Glomerular endothelial cell (primary cell): ENCODE measurements at places on chromosomes 2 and 18. TPM values are rescaled to one million over a fixed set of nuclear protein-coding genes. Genes with fewer than 3 reads are reported as not detected.

GRCh38 chr2:70553334-70553583, 367 bp downstream of the TGFA start:
- DNase-seq = no peak

DNA sequence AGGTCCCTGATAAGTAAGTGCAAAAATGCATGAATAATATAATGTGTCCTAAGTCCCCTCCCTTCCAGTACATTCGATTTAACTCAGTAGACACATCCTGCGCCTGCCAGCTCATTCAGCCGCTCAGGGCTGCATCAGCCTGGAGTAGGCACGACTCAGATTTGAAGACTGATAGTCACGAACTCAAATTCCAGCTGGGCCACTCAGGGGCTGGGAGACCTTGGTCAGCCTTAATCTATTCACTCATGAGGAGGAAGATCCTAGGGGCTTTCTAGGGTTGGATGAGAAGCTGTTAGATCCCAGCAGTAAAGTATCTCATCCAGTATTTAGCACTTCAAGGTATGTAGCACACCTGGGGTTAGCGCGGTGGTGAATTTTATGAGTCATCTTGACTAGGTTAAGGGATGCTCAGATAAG, 98.9 kb upstream of the ODC1 start:
- DNase-seq = no peak

PLB1 gene
- 0.53 and 1.6 TPM in 2 replicates for total RNA-seq

IL36RN gene
- not detected in 2 replicates for total RNA-seq

DNA sequence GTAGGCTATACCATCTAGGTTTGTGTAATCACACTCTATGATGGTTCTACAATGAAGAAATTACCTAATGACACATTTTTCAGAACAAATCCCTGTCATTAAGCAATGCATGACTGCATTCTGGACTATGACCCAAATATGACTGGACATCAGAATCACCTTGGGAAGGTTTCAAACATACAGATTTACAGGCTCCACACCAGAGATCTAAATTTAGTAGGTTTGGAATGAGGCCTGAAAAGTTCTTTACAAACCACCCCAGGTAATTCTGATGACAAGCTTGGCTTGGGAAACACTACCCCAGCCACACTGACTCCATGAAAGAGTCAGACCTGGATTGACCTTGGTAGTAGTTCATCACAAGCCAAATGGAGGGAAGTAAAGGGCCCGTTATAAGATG, 52.2 kb upstream of the NFE2L2 start:
- DNase-seq = no peak

SLC23A3 gene
- total RNA-seq = 1.3 TPM in 1 of 2 replicates, not detected in the other

DNA sequence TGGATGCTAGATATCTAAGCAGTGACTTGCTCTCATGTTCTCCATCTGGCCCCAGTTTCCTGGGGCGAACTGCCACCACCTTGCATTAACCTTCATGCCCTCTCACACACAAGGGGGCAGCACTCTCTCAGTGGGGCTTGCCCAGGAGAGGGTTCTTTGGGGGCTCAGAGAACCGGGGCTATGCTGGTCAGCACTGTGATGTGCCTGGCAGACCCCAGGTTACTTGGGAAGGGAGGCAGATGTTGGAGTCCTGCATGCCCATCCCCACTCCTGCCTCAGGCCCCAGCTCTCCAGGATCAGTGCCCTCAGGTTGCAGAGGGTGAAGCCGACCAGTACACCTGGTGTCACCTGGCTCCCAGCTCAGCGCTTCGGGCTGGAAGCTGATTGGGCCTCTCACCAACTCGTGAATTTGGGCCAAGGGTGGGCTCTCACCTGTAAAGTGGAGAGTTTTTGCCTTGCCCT, 396.2 kb upstream of the HS6ST1 start:
- DNase-seq = no peak

DNA sequence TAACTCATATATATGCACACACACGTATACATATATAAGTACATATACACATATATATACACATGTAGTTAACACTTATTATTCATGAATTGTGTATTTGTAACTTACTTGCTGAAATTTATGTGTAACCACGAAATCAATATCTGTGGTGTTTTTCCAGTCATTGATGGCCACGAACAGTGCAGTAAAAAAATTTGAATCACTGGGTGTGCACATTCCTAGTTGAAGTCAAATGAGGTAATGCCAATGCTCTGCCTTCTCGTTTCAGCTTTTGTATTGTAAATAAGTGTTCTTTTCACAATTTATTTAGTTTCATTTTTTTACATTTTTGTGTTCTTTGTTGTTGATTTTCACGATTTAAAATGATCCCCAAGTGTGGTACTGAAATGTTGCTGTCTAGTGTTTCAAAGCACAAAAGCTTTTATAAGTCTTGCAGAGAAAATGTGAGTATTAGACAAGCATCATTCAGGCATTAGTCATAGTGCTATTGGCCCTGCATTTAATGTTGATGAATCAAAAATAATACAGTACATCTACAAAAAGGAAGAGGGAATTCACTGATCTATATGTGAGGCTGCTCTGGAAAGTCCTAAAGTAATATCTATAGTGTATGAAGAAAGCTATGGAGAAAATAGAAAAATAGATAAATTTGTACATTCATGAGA, 419.0 kb downstream of the DSC3 start:
- DNase-seq = no peak

DNA sequence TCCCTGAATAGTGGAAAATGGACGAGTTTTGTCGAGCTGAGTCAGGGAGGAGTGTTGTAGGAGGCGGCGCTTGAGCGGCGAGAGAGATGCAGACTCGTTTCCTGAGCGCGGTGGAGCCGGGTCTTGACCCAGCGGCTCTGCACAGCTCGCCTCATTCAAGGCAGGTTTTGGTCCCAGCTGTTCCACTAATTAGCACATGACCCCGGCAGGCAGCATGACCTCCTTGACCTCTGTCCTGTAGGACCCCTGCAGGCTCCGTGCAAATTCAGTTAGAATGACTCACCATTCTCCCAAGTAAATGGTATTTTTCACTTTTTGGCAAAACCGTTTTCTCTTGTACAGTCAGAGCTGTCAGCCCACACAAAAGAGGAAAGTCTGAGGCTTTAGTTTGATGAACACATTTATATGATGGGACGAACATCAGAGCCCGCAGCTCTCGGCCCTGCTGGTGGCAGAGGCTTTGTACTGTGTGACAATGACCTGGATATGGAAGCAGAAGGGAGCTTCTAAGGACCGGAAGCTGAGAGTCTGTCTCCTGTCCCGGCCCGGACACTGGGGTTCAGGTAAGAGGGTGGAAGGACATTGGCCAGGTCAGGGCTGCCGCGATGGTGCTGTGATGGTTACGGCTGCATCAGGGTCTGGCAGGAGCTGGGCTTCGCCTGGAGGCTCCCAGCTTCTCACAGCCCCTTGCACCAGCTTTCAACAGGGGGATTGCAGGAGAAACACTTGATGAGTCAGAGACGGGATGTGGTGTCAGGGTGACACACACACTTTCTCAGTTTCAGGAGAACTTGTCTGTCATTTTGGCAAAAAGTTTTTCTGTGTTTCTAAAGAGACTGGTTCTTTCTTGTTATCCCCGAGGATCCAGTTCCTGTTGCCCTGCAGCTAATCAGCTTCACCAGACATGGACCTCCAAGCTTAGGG, 29.9 kb upstream of the ALKAL2 start:
- no peak for DNase-seq

GRCh38 chr2:115234737-115235136, 792.3 kb downstream of the DPP10 start:
- no peak for DNase-seq

CYS1 gene
- 0.12 and 1.1 TPM in 2 replicates for total RNA-seq

GRCh38 chr2:162509288-162509968, 165.5 kb downstream of the GCA start:
- DNase-seq = no peak
